ENCODE measurements at places on chromosomes 1 and 21. TPM values are rescaled to one million over a fixed set of nuclear protein-coding genes. Genes with fewer than 3 reads are reported as not detected.

C1orf56 gene
- 1.9 TPM for total RNA-seq

MAP1LC3C gene
- total RNA-seq = not detected

ERO1B gene
- 0.29 TPM for total RNA-seq

SERPINC1 gene
- not detected for total RNA-seq

PPIAL4G gene
- not detected for total RNA-seq

GJA8 gene
- not detected for total RNA-seq

EFNA1 gene
- not detected for total RNA-seq

NBPF12 gene
- 3.0 TPM for total RNA-seq

UHMK1 gene
- total RNA-seq = 40.4 TPM

TRIM58 gene
- 0.29 TPM for total RNA-seq

PTGFRN gene
- 5.8 TPM for total RNA-seq

GJA9 gene
- not detected for total RNA-seq

TNFSF4 gene
- 19.0 TPM for total RNA-seq

SLC45A3 gene
- 5.5 TPM for total RNA-seq

SORT1 gene
- 9.2 TPM for total RNA-seq

CA14 gene
- total RNA-seq = not detected

TNNI3K gene
- 1.2 TPM for total RNA-seq

ATP6V1G3 gene
- total RNA-seq = not detected

ILF2 gene
- total RNA-seq = 297 TPM

NUP210L gene
- total RNA-seq = not detected

ATF3 gene
- total RNA-seq = 3.2 TPM

VASH2 gene
- total RNA-seq = under 0.01 TPM

LENEP gene
- not detected for total RNA-seq

PIP5K1A gene
- total RNA-seq = 55.3 TPM

ZSCAN20 gene
- 4.3 TPM for total RNA-seq

NTNG1 gene
- total RNA-seq = 12.7 TPM
